ENCODE measurements at places on chromosomes 7 and 10.
A peak's percentile ranks its signal among the peaks of the same experiment; 100 is the strongest.

DNA sequence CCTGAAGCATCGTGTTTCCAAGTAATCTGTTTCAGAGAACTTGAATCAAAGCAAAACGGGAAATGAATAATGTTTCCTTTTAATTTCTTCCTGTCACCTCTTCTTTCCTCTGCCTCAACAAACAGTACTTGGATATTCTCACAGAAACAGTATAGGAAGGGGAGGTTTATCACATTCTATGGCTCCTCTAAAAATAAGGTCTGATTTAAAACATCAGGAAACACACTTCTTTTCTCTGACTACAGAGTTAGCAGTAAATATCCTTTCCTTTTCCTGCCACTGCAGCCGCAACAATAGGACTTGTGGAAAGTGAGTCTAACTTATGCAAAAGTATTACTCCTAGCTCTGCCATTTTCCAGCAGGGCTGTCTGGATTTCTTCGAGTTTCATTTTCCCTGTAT, 62.3 kb downstream of the CH25H start:
- DNase-seq = no peak

- no peak for DNase-seq
These were observed 574.4 kb downstream of the PTPRN2 start for GRCh38 chr7:158013085-158013668.

GRCh38 chr10:46030091-46030937, at the start of gene NCOA4:
Gene NCOA4 (minus strand): TSS chr10:46030623. CDS start chr10:46016680, 13,943 bp downstream.
- DNase-seq = peak; percentile 98

DNA sequence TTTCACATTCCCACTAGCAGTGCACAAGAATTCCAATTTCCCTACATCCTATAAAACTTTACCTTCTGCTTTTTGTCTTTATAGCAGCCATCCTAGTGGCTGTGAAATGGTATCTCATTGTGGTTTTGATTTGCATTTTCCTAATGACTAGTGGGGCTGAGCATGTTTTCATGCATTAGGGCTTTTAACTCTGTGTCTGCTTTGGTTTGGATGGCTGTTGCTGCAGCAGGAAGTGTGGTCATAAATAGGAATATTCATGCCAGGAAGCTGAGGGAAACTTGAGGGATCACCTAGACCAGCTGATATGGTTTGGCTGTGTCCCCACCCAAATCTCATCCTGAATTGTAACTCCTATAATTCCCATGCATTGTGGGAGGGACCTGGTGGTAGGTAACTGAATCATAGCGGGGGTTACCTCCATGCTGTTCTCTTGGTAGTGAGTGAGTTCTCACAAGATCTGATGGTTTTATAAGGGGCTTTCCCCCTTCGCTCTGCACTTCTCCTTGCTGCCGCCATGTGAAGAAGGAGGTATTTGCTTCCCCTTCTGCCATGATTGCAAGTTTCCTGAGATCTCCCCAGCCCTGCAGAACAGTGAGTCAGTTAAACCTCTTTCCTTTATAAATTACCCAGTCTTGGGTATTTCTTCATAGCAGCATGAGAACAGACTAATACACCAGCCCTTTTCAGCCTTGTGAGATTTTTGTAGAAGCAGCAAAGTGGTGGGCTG, 181.8 kb upstream of the PITRM1 start:
- DNase-seq = no peak

DNA sequence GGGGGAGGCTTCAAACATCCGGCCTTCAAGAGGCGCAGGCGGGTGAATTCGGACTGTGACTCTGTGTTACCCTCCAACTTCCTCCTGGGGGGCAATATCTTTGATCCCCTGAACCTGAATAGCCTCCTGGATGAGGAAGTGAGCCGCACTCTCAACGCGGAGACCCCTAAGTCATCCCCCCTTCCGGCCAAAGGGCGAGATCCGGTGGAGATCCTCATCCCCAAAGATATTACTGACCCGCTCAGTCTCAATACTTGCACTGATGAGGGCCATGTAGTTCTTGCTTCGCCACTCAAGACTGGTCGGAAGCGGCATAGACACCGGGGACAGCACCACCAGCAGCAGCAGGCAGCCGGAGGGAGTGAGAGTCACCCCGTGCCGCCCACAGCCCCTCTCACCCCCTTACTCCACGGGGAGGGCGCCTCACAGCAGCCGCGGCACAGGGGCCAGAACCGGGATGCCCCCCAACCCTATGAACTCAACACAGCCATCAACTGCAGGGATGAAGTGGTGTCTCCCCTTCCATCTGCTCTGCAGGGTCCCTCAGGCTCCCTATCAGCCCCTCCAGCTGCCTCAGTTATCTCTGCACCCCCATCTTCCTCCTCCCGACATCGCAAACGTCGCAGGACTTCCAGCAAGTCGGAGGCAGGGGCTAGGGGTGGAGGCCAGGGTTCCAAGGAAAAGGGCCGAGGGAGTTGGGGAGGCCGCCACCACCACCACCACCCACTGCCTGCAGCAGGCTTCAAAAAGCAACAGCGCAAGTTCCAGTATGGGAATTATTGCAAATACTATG, 1.1 kb downstream of the MEPCE start:
- DNase-seq = peak; percentile 27

DNA sequence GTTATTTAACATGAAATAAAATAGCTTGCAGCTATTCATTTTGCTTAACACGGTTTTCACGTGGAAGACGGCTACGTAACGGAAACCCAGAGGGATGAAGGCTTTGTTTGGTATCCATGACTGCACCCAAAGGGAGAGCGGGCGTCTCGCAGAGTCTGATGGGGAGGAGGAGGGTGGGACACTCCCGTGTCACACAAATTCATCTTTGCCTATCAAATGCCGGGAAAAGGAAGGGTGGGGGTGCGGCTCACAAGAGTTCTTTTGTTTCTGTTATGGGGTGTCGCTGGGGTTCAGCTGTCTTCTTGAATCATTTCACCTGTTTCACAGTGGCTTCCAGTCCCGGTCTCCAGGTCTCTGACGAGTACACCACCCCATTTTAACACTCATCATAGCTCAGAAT, 108.5 kb downstream of the ZRANB1 start:
- no peak for DNase-seq

Data from iris pigment epithelial cell (primary cell).